Right ventricle myocardium superior (tissue), 1 donor: ENCODE measurements at places on chromosomes 1 and 21. TPM values are rescaled to one million over a fixed set of nuclear protein-coding genes. Genes with fewer than 3 reads are reported as not detected.

Gene FCRL1
- total RNA-seq = not detected

Gene DNAJC6
- total RNA-seq = 2.0 TPM

DNA sequence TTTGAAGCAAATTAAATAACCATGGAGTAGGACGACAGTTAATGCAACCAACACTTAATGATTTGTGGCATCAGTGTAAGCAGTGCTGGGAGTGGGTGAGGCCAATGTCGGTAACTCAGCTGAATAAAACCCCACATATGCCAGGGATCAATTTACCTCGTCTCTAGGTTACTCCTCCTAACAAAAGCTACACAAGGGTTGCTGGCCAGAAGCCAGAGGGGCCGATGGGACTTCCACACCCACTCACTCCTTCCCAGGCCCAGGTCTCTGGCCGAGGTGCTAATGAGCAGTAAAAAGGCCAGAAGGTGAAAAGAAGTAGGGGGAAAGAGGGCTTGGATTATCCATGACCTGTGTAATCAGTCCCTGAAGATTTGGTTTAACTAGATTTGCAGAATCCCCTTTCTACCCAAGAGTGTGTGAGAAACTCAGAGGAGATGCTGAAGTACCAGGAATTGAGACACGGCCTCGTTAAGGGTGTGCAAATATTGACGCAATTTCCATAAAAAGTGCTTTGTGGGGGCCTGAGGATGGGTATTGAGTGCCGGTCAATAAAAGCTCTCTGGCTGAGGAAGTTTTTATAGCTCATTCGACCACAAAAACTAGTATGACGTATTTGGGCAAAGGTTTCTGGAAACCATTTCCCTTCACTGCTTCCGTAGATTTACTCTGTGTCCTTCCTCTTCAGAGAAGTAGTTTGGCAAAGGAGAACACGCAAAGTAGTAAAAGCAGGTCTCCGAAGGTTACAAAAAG, 145.5 kb downstream of the TBX15 start:
- DNase-seq = no peak

Gene HSF2BP
- total RNA-seq = not detected

- DNase-seq = peak; percentile 90
These were observed 9.4 kb downstream of the MORN1 start for GRCh38 chr1:2381741-2382620.
